ENCODE measurements at places on chromosomes 4 and X. TPM values are rescaled to one million over a fixed set of nuclear protein-coding genes. Genes with fewer than 3 reads are reported as not detected.

DNA sequence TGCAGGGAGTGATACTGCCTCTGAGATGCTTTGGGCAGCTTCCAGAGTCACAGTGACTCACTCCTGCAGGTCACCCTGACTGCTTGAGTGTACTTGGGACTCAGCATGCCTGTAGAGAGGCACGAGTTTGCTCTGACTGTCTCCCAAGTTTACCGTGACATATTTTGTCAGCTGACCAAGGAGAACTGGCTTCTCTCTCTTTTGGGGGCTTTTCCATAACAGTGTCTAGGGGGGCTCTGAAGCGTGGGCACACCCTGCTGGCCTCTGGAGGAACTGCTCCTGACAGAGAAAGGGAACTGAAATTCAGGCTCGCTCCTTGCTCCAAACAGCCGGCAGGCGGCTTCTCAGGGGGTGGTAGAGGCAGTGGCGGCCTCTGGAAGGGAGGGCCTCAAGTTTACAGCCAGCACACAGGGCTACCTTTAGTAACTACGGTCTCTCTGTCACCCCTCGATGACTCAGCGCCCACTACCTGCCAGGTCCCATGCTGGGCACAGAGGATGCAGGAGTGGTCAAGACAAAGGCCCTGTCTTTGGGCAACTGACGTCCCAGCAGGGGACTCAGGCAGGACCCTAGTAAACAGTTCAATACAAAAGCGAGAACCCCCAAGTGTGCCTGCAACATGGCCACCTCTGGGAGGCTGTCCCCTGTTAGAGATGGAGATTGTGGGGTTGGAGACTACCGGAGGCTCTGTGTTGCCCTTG is 17.8 kb downstream of the ZNF185 start:
- DNase-seq = peak; percentile 26

- DNase-seq = no peak
Measured at GRCh38 chrX:35699642-35700041, 98.5 kb upstream of the MAGEB16 start.

DNA sequence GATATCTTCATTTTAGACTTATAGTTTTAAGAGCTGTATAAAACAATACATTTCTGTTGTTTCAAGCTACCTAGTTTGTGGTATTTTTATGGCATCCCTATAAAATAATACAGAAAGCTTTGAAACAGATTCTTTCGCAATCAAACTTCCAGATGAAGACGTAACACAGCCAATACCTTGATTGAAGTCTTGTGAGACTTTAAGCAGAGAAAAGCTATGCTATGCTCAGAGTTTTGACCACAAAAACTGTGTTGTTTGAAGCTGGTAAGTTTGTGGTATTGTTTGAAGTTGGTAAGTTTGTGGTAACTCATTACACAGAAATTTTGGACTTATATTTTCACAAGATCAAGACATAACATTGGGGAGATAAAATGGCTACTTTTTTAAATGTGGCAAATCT is 201.8 kb upstream of the UGT8 start:
- no peak for DNase-seq

GRCh38 chrX:30865015-30865414 is 24.0 kb downstream of the TAB3 start:
- peak; percentile 24 for DNase-seq

- no peak for DNase-seq
Measured at GRCh38 chr4:164203476-164203875, 550.5 kb upstream of the SMIM31 start.

TCEAL2 gene
- not detected for total RNA-seq

DGKQ gene
- total RNA-seq = 11.3 TPM

ARHGEF6 gene
- total RNA-seq = 53.6 TPM

RBBP7 gene
- 238 TPM for total RNA-seq

All from activated CD4-positive, alpha-beta T cell treated with anti-CD3 and anti-CD28 coated beads for 36 hours (primary cell).